ENCODE measurements at places on chromosomes 7 and 10. TPM values are rescaled to one million over a fixed set of nuclear protein-coding genes. Genes with fewer than 3 reads are reported as not detected.

The ANKRD7 gene
- not detected for polyA plus RNA-seq

The SFXN2 gene
- polyA plus RNA-seq = 16.0 TPM

The AMPH gene
- polyA plus RNA-seq = 34.7 TPM

The PTN gene
- polyA plus RNA-seq = 19.5 TPM

The SYNPO2L gene
- not detected for polyA plus RNA-seq

The THSD7A gene
- 18.1 TPM for polyA plus RNA-seq

The LRIT1 gene
- not detected for polyA plus RNA-seq

The C10orf90 gene
- not detected for polyA plus RNA-seq

The CYP51A1 gene
- 118 TPM for polyA plus RNA-seq

The FAM24B gene
- polyA plus RNA-seq = 3.4 TPM

The LEP gene
- not detected for polyA plus RNA-seq

The SPRN gene
- polyA plus RNA-seq = 1.1 TPM

The TM9SF3 gene
- 66.4 TPM for polyA plus RNA-seq
